Gastrocnemius medialis (tissue), 4 donors: ENCODE measurements at places on chromosomes 2 and 18. TPM values are rescaled to one million over a fixed set of nuclear protein-coding genes. Genes with fewer than 3 reads are reported as not detected.

DNA sequence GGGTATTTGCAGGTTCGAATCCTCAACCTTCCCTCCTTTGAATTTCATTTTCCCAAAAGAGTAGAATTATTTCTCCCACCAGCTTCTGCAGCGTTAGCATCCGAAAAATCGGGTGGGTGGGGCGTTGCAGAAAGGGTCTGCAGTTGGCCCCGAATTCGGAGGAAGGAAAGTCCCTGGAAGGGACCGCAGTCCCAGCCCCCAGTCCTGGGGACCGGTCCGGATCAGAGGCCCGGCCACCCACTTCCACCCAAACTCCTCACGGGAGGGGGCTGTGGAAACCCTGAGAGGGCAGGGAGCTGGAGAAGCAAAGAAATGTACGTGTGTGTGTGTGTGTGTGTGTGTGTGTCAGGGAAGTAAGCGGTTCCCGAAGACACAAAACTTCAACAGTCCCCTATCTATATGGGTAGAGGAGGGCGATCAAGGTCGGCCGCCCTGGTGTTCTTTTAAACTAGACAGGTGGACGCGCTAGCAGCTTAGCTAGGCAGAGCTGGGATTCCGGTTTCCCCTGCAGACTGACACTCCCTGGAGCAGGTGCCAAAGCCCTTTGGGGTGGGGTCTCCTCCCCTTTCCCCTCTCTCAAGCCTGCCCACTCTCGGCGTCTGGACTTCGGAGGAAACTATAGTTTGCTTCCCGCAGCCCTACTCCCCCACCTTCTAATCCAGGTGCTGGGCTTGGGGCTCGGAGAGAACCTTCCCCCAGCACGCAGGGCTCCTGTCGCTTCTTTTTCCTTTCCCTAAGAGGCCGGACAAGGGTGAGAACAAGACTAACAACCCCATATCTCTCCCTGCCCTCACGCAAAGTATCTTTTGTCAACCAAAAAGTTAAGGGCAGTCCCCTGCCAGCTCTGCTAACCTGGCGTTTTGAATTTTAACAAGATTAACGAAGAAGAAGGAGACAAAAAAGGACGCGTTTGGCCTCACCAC lies 4.8 kb upstream of the ONECUT2 start:
- H3K4me3 ChIP-seq: peak overlapping the region; percentile 43
- H3K4me1 ChIP-seq: peaks cover 12% of the 10 kb centered on the region
- H3K36me3 ChIP-seq: no peaks in the 10 kb centered on the region
- H3K27ac ChIP-seq: no peak overlapping the region

- H3K27ac ChIP-seq: no peak overlapping the region
- no peak for DNase-seq
- H3K4me1 ChIP-seq: no peaks in the 10 kb centered on the region
- no peaks in the 10 kb centered on the region for H3K27me3 ChIP-seq
Observed at GRCh38 chr2:215554689-215555498, 119.0 kb upstream of the FN1 start.

DNA sequence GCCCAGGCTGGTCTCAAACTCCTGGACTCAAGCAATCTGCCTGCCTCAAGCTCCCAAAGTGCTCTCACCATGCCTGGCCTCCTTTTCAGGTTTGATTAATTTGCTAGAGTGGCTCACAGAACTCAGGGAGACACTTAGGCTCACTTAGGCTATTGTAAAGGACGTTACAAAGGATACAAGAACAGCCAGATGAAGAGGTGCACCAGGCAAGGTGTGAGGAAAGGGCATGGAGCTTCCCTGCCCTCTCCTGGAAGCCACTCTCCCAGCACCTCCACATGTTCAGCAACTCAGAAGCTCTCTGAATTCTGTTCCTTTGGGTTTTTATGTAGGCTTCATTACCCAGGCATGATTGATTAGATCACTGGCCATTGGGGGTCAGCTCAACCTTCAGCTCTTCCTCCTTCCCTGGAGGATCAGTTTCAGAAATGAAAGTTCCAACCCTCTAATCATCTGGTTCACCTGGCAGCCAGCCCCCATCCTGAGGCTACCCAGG lies 78.7 kb upstream of the RGPD5 start:
- DNase-seq: no peak
- H3K36me3 ChIP-seq: no peaks in the 10 kb centered on the region
- no peak overlapping the region for H3K27ac ChIP-seq
- no peaks in the 10 kb centered on the region for H3K27me3 ChIP-seq
- H3K4me3 ChIP-seq: no peak overlapping the region

DNA sequence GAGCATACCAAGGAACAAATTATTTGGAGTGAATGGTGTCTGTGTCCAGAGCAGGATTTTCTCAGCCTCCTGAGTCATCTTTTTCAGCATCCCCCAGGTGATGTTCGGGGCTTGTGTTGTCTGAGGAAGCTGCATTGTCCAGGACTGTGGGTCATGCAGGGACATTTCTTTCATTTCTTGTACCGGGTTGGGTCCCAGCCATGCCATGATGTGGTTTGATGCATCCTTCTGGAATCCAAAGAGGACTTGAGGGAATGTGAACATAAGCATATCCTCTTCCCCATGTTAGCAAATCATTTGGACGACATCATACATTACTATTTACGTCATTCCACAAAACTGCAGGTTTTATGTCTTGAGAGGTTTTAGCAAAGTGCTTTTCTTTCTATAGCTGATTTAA lies 797.8 kb downstream of the CCDC85A start:
- no peaks in the 10 kb centered on the region for H3K36me3 ChIP-seq
- H3K27ac ChIP-seq: no peak overlapping the region
- no peaks in the 10 kb centered on the region for H3K4me1 ChIP-seq
- no peak overlapping the region for H3K4me3 ChIP-seq

- DNase-seq: no peak
- H3K4me3 ChIP-seq: no peak overlapping the region
- no peaks in the 10 kb centered on the region for H3K27me3 ChIP-seq
- H3K36me3 ChIP-seq: no peaks in the 10 kb centered on the region
- H3K27ac ChIP-seq: peak overlapping the region; percentile 66
Observed at GRCh38 chr2:188786368-188786841, 187.8 kb upstream of the COL3A1 start.

- no peak overlapping the region for H3K4me3 ChIP-seq
- peaks cover 19% of the 10 kb centered on the region for H3K27me3 ChIP-seq
- H3K4me1 ChIP-seq: no peaks in the 10 kb centered on the region
- H3K27ac ChIP-seq: no peak overlapping the region
- H3K36me3 ChIP-seq: no peaks in the 10 kb centered on the region
Observed at GRCh38 chr2:117855886-117856285, 41.4 kb downstream of the DDX18 start.

- no peaks in the 10 kb centered on the region for H3K27me3 ChIP-seq
- no peak overlapping the region for H3K4me3 ChIP-seq
- no peaks in the 10 kb centered on the region for H3K4me1 ChIP-seq
- no peaks in the 10 kb centered on the region for H3K36me3 ChIP-seq
- no peak for DNase-seq
Observed at GRCh38 chr2:222959358-222959757, 92.6 kb upstream of the KCNE4 start.

Gene IL1B
- not detected for total RNA-seq

Gene SERPINB4
- total RNA-seq: not detected

Gene SNED1
- 31.6 TPM for total RNA-seq

Gene DYNAP
- total RNA-seq: not detected

Gene IKZF2
- total RNA-seq: 4.9 TPM
